ENCODE measurements at places on chromosomes 4 and X.

GRCh38 chr4:26964512-26964911, 103.9 kb downstream of the STIM2 start:
- DNase-seq, result no peak

DNA sequence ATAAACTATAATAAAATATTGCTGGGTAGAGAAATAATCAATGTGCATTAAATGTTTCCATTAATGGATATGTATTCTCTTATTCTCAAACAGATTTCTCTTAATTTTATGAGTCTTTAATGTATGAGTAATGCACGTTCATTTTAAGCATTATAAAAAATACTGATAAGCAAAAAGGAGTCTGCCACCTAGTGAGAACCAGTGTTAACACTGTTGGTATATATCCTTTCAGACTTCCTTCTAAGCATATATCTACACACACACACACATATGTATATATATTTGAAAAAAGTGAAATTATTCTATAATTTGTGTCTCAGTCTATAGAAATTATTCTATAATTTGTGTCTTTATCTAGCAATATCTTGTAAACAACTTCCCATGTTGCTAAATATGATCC, 49.9 kb upstream of the MTMR1 start:
- no peak for DNase-seq

GRCh38 chr4:147011411-147011810, 65.7 kb upstream of the TTC29 start:
- no peak for DNase-seq

GRCh38 chrX:111503485-111503993, 7.9 kb upstream of the SERTM2 start:
- no peak for DNase-seq

- no peak for DNase-seq
These were observed 95.5 kb downstream of the NSUN7 start for GRCh38 chr4:40845154-40845835.

- no peak for DNase-seq
These were observed 2.6 kb downstream of the NLGN4X start for GRCh38 chrX:6225911-6226595.

GRCh38 chr4:82432596-82432995, 2.2 kb downstream of the ENOPH1 start:
- no peak for DNase-seq

- no peak for DNase-seq
These were observed 69.3 kb downstream of the GPC4 start for GRCh38 chrX:133346026-133346425.

- DNase-seq, result no peak
These were observed 1050.0 kb upstream of the INTU start for GRCh38 chr4:126582737-126583136.

GRCh38 chr4:145830699-145831098, 107.9 kb downstream of the ZNF827 start:
- no peak for DNase-seq
